ENCODE measurements at places on chromosomes 4 and X.

DNA sequence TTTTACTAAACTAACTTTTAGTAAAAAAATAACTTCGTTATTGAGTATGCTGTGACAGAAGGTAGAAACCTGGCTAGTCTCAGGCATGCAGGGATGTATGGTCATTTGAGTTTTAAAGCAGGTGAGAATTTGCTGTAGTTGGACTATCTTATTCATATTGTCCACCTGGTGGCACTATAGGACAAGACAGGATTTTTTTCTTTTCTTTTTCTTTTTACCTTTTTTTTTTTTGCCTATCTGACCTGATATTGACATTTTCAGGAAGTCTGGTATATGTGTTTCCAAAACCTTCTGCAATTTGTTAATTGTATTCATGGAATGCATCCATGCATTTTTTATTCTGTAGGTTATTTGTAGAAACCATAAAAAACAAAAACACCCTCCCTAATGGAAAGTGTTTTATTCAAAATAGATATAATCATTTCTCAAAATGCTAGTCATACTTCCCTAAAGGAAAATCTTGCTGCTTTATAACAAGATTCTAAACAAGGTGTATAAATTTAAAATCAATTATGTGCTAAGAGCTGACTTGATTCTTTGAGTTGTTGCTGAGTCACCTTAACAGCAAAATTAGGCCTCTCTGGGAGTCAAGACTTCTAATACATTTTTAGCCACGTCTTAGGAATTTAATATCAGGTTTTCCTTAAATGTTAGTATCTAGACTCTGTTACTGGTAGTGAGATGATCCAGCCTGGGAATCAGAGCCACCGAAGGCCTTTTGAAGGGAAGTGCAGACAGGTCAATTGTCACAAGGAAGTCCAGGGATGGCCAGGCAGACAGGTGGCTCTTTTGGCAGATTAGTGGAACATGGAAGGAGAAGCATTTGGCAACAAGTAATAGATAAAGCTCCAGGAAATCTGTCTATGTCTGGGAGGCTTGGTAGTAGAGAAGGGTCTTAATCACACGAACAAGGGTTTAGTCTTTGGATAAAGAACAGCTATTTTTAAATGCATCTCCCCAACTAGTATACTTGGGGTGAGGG, 201.3 kb upstream of the GNPDA2 start:
- DNase-seq, result no peak

- no peak for DNase-seq
Observed at GRCh38 chrX:19695884-19696283, 180.6 kb upstream of the MAP3K15 start.

DNA sequence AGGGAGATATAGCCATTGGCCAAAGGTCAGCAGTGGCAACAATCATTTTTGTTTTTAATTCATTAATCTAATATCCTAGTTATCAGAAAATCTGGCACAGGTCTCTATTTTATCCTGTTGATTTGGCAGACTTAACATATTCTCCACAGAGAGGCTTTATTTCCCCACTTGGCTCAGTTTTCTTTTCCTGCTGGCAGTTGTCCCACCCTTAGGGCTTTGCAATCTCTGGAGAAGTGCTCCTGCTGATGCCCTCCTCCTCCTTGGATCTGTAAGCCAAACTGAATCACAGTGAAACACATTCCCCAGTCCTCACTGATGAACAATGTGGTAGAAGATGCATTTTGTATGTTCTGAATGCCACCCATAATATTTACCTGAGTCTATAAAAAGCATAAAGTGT, 889.7 kb downstream of the PDHA2 start:
- no peak for DNase-seq

GRCh38 chrX:12128017-12128416, 10.3 kb upstream of the FRMPD4 start:
- DNase-seq, result no peak

DNA sequence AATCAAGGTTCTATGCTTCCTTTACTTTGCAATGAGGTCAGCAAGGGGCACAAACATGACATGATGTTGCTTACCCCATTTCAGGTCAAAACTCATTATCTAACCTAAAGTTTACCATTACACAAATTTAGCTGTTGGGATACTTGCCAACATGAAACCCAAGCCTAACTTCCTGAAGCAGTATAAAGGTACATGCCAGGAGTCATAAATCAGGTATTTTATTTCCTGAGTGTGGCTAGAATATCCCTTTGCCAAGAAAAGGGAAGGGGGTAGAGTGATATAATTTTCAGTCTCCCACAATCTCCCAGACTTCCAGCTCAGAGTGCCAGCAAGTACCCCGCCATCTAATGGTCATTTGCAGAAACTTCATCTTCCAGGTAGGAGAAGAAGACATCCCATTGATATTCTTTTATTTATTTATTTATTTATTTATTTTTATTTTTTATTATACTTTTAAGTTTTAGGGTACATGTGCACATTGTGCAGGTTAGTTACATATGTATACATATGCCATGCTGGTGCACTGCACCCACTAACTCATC, 136.6 kb downstream of the NEXMIF start:
- DNase-seq, result no peak

DNA sequence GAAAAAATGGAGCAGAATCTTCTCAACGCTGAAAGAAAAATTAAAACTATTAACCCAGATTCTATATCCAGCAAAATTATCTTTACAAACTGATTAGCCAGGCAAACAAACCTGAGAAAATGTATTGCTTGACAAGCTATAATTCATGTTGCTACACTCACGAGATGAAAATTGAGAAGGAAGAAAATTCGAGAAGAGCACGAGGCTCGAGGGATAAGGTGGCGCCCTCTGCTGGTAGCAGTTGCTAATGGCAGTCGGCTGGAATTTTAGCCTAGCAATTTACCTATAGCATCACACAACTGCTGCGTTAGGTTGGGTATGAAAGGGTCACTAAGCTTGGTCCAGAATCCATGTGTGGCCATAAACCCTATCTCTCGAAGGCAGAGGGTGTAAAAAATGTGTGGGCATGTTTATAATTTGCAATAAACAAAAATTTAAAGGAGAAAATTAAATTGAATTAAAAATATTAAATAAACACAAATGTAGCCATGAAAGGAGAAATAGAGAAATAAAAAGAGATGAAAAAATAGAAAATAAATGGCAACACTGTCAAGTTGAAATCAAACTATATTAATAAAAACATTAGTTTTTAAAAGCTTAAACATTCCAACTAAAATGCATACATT, 126.6 kb downstream of the PPP4R3C start:
- DNase-seq, result peak; percentile 0

DNA sequence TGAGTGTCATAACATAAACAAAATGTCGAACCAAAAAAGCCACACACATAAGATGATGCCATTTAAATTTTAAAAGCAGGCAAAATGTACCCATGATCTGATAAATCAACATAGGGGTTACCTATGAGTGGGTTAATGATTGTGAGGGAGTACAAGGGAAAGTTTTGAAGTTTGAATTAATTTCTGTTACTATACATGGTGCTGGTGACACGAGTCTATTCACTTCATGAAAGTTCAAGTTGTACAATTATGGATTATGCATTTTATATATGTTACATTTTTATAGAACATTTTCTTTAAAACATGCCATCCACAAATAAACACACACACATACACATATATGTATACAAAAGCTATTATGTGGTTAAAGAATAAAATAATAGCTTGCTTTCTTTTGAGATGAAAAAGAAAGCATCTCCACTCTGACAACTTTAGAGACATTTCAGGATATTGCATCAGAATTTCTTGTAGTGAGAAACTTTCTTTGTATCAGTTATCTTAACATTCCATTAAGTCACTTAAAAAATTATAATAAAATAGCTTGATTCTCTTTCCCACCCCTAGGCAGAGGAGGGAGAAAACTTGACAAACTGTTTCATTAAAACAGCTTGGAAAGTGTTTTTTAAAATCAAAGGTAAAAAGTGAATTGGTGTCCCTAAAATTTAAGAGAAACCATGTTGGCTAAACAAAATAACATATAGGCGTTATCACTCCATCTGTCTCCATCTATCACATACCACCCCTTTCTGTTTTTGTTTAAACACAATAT, 891.8 kb upstream of the NDST4 start:
- peak; percentile 35 for DNase-seq

DNA sequence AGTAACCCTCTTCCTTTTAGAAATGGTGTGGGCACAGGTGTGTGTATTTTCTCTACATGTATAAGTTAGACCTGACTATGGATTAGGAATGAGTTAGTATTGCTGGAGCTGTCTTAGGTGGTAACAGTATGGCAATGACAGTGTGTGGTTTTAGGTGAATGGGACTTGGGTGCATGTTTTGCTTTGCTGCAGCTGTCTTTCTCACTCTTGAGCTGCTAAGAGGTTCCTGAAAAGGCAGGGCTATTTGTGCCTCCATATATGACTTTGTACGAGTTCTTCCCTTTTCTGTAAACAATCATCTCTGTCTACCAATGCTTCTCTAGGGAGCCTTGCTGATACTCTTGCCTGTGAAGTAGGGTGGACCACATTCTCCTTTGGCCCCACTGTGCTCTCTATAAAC, 234.8 kb upstream of the HHIP start:
- no peak for DNase-seq

DNA sequence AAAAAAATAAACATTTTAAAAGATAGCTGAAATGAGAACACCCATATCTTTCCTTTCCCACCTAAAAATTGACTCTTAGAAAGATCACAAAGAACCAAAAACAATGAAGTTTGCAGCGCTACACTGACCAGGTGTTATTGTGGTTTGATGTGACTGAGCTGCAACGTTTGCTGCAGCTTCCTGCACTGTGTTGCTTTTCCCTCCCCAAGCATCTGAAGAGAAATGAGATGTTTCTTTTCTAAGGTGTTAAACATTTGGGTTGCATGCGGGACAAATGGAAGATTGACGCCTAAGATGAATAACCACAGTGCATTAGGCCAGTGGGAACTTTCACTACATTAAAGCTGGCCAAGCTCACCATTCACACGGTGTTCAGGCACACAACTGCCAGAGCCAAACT, 8.9 kb downstream of the LEF1 start:
- no peak for DNase-seq

All from SK-N-MC (cell line).